ENCODE measurements at places on chromosomes 3 and 15.
A peak's percentile ranks its signal among the peaks of the same experiment; 100 is the strongest.

- no peak for DNase-seq
Observed at GRCh38 chr3:23811919-23812318, 6.2 kb downstream of the UBE2E1 start.

DNA sequence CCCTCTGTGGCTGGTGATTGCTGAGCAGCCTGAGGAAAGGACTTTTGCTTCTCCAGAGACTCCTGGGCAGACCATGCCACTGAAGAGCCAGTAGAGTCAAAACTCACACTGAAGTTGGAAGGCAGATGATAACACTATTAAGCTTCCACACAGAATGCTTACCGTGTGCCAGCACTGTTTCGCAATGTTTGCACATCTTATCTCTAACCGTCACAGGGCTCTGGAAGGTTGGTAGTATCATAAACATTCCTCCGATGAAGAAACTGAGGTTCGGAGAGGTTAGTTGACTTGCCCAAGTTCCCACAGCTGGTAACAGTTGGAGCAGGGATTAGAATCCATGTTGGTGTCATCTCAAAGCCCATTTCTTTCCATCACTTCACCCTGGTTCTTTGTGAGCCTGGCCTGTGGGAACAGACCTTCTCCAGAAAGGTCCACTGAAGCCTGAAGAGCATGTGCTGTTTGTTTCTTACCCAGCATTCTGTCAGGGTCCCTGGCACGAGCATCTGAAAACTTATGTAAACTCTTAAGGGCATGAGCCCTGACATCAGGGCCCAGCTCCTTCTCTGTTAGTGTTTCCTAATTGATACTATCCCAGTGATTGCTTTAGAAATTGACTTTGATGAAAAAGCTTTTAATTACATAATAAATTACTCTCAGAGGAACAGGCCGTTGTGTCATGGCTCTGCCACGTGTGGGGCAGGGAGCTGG lies 77.0 kb upstream of the PRR23C start:
- DNase-seq, result no peak

DNA sequence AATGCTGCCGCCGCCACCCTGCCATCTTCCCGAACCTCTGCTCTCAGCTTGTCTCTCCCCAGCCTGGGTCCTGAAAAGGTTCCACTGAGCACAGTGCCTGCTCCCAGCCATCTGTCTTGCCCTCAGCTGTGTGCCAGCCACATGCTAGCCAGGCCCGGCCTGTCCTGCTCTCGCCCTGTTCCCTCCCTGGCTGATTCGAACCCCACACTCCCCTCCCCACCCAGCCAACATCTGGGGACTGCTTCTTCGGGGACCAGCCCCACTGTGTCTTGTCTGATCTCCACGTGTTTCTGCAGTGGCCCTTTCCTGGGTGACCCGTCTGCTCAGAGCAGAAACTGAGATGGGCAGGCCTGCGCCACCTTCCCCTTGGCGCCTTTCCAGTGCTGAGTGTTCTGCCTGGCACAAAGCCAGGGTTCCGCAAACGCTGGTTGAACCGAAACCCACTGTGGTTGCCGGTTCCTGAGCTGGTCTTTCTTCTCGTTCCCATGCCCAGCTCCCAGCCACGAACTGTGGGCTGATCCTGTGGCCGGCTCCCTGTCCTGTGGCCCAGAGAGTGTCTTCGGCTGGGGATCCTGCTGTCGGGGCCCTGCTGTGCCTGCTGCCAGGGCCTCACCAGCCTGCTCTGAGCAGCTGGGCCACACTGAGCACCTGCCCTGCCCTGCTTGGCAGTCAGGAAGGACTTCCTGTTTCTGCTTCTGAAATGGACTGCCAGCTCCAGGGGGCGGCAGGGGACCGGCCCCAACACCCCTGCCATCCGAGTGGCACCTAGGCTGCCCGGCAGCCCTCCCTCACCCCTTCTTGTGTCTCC lies 62.7 kb upstream of the KLF13 start:
- peak; percentile 60 for DNase-seq

DNA sequence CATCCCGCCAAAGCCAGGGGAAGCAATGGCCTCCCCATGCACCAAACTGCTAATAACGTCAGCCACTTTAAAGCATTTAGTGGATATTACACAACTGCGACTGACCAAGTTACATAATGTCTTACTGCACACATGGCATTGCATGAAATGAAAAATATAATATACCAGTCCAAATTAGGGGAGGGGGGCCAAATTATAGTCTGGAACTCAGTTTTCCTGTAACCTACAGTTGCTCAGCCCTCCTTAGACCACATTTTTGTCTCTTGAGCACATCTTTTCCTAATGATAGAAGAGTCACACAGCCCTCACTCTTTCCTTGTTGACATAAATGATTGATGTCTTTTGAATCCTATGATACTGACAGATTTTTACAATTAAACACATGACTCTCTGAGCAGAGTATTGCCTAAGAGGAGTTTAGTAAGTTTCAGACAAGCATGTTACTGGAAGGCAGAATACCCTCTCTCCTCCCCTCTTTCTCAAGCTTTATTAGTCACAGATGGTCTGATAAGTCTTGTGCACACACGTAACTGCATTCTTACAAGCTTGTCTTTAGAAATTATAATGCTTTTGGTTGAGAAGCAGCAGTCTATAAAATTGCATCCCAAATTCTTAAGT lies 1.1 kb upstream of the PLD1 start:
- no peak for DNase-seq

GRCh38 chr15:57382969-57383368 lies 6.7 kb downstream of the CGNL1 start:
- no peak for DNase-seq

DNA sequence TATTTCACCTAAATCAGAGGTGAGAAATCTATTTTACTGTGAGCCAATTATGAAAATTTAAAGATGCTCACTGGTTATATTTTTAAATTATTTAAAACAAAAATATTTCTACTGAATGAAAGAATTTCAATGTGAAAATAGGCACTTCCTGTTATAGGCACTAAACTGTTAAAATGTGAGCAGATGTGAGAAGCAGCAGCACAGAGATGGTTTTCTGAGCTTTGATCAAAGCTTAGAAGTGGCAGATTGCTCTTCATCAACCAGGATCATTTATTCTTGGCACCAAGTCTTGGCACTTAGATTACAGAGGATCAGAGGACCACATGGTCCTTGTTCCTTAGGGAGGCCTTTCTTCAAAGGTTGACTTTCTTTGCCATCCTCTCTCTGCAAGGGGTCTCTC lies 18.0 kb upstream of the TSC22D2 start:
- no peak for DNase-seq

DNA sequence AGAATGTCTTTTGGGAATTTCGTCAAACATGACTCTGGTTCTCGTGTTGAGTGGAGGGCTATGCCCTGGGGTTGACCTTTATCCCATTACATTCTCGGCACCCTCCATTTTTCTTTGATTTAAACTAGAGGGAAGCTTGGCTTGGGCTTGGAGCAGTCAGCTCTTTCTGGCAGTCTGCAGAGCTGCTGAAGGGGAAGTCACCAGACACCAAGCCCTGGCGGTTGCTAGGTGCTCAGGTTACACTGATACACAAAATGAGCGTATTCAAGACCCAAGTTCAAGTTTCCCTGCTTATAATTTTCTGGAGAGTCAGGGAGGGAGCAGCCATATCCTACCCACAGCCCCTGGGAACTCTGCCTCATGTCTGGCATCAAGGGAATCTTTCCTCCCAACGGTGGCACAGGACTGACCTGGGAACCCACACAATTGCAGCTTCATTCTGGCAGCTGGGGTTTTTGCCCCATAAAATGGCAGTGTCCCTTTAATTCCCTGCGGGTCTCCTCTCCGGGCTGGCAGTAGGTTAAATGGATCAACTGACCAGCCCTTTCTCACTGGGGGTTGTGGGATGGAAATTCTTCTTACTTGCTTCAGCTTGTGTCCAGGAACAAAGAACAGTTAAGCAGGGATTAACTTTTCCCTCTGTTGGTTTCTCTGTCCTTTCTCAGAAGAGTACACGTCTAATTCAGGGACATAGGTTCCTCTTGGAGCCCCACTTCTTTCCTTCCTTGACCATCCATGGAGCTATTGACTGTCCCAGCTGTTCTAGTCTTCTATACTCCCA lies 110.0 kb upstream of the DLG1 start:
- DNase-seq, result no peak

- DNase-seq, result no peak
Observed at GRCh38 chr3:186551387-186551786, 7.2 kb upstream of the CRYGS start.

GRCh38 chr3:10857235-10857634 lies 41.2 kb downstream of the SLC6A11 start:
- DNase-seq, result no peak

GRCh38 chr15:42184736-42185135 lies 23.4 kb downstream of the VPS39 start:
- DNase-seq, result no peak

GRCh38 chr3:10554236-10554611 lies 48.8 kb upstream of the ATP2B2 start:
- DNase-seq, result no peak

DNA sequence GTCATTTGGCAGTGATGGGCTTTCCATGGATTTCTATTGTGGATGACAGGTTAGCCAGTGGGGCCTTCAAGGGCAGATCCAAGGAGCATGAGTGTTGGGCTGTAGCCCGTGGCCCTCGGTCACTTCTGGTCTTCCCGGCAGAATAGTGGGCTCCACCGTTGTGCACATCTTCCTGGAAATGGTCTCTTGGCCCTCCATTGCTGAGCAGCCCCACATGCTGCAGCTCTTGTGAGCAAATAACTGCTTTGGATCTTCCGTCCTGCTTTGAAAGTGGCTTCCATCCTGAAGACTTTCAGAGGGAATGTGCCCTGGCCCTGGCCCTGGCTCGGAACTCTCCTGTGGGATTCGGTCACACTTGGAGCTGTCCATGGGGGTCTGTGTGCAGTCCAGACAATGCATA lies 102.8 kb downstream of the SNRPN start:
- no peak for DNase-seq

DNA sequence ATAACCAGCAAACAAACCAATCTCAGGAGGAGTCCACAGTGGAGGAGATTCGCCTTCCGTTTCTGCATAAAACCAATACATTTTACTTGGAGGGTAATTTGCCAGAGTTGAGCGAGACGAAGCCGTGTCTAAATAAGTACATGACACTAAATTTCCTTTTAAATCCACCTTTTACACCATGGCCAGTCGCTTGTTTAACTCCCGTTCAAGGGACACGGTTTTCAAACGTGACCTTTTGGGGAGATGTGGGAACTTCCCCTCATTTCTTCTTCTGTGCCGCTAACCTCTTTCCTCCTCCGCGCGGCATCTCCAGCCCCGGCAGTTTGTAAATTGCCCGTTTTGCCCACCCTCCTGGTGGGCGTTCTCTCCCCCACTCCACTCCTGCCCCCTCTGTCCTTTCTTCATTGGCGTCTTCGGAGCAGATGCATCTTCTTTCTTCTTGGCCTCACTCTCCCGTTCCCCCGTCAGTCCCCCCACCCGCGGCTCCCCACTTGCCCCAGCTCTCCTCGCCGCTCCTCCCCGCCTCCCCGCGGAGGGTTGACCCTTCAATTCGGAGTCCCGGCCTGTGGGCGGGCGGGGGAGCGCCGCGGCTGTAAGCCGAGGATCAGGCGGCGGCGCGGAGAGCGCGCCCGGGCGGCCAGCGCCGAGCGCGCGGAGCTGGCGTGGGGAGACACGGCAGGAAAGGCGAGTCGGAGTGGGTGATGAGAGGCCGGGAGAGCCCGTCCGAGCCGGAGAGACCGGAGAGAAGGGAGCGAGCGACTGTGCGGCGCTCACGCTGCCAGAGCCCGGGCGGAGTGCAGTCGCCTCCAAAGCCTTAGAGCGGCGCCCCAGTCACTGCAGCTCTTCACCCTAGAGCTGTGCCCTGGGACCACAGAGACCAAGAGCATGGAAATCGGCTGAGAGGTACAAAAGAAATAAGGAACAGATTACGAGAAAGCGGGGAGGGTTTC lies at the start of gene NLGN1:
NLGN1 (plus strand) TSS at position 584 of the 950 bp plus-strand sequence.
- DNase-seq, result no peak

Data from NCI-H2171 (cell line).